ENCODE measurements at places on chromosomes 5 and 9.

DNA sequence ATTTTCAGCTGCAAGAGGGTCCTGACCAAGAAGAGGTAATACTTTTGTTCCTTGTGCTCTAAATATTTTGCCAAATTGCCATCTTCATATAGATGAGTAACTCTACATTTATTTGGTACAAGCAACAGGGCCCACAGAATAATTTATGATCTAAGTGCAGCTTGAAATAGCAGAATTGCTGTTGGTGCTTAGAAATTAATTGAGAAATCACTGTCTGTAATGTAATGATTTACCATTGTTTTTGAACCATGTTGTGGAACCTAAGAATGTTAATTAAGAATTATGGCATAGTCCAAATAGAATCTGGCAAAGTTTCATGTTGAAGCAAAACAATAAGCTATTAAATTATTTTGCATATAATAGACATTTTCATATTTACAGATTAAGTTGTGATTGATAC, 44.8 kb upstream of the NUDT12 start:
- DNase-seq, result no peak

GRCh38 chr9:124436320-124436719, 13.9 kb upstream of the ADGRD2 start:
- no peak for DNase-seq

GRCh38 chr9:38022995-38023394, 46.0 kb downstream of the SHB start:
- no peak for DNase-seq

GRCh38 chr9:27451207-27451797, 72.8 kb upstream of the IFNK start:
- DNase-seq, result no peak
